WTC11 (cell line): ENCODE measurements at places on chromosomes 13 and 19. TPM values are rescaled to one million over a fixed set of nuclear protein-coding genes. Genes with fewer than 3 reads are reported as not detected.

Gene DACH1
- total RNA-seq, result 0.31 to 0.39 TPM (median 0.37 TPM) in 3 replicates

Gene WDR88
- total RNA-seq, result 0.28 TPM in 1 of 3 replicates, not detected in the others

Gene PCDH17
- 0.85 to 1.1 TPM (median 0.89 TPM) in 3 replicates for total RNA-seq

DNA sequence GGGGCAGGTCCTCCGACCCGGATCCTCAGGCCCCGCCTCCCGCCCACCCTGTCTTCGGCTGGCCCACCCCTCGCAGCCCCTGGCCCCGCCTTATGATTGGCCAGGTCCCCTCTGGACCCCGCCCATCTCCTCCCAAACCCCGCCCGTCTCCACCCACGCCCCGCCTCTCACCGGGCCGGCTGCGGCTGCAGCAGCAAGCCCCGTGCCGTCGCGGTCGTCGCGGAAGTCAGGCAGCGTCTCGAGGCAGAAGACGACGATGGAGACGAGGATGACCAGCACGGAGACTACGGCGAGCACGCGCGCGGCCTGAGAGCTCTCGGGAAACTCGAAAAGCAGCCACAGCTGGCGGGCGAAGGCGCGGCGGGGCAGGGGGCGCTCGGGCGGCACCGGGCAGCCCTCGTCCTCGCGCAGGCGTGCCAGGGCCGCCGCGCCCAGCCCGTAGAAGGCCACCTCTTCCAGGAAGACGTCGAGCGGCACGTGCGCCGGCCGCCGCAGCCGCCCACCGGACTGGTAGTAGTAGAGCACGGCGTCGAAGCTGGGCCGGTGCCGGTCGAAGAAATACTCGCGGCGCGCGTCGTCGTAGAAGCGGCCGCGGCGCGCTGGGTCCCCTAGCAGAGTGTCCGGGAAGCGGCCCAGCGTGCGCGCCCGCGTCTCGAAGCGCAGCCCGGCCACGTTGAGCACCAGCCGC, 495 bp downstream of the KCNA7 start:
- H3K27me3 ChIP-seq, result peaks cover 89% of the 10 kb centered on the region
- no peaks in the 10 kb centered on the region; the same call in 1 of the 2 replicates for H3K36me3 ChIP-seq
- H3K4me3 ChIP-seq, result peak overlapping the region; percentile 71
- H3K4me1 ChIP-seq, result peaks cover 12% of the 10 kb centered on the region
- peak; percentile 94 for DNase-seq

DNA sequence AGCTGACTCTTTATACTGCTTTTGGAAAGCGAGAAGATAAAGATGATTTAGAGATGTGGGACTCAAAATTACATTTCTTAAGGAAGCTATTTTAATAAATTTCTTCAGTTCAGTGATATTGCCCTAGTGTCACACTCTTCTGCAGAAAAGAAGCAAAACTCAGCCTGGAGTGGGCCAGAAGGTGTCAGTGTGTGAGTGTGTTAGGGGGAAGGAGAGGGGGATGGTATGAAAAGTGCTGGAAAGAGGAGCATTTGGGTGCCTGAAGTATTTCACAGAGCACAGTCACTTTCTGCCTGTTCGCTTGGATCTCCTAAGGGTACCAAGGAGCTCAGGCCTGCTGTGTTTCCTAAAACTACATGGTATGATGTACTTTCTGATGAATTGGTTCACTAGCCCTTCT, 84.5 kb upstream of the FRY start:
- H3K27ac ChIP-seq, result 0 out of 2 replicates have a peak overlapping the region, but pooled peaks have one; percentile 14
- H3K4me3 ChIP-seq, result no peak overlapping the region
- no peaks in the 10 kb centered on the region for H3K27me3 ChIP-seq

- H3K27ac ChIP-seq, result no peak overlapping the region
- DNase-seq, result no peak
- H3K4me3 ChIP-seq, result no peak overlapping the region
Measured at GRCh38 chr13:29520671-29521070, 74.8 kb downstream of the SLC7A1 start.

DNA sequence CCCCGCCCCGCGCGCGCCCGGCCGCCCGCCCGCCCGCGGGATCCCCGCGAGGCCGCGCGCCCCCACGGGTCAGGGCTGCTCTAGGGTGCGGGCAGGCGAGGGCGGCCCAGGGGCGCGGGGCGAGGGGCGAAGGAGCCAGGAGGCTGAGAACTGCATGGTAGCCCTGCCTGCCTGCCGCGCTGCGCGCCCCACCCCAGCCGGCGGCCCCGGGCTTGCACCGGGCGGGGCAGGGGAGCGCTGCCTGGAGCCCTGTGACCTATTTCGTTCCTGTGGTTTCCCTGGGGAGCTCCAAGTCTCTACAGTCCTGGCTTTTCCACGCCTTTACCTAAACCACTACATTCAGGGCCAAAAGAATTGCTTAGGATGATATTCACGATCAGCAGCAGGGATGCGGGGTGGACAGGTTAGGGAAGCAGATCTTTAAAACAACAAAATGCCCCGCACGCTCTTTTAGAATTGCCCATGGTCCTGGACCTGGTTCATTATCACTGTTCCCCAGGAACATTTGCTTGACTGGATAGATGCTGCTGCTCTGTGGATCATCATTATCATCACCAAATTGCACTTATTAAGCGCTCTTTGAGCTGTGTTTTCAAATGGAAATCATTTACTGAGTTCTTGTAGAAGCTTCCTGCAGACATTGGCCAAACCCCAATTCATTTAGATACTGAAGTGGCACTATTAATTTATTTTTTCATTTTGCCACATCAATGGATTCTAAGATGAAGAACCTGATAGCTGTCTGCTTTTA, 421 bp upstream of the GPR12 start:
- H3K27ac ChIP-seq, result no peak overlapping the region
- no peaks in the 10 kb centered on the region for H3K36me3 ChIP-seq
- peak overlapping the region; percentile 63 for H3K4me3 ChIP-seq

DNA sequence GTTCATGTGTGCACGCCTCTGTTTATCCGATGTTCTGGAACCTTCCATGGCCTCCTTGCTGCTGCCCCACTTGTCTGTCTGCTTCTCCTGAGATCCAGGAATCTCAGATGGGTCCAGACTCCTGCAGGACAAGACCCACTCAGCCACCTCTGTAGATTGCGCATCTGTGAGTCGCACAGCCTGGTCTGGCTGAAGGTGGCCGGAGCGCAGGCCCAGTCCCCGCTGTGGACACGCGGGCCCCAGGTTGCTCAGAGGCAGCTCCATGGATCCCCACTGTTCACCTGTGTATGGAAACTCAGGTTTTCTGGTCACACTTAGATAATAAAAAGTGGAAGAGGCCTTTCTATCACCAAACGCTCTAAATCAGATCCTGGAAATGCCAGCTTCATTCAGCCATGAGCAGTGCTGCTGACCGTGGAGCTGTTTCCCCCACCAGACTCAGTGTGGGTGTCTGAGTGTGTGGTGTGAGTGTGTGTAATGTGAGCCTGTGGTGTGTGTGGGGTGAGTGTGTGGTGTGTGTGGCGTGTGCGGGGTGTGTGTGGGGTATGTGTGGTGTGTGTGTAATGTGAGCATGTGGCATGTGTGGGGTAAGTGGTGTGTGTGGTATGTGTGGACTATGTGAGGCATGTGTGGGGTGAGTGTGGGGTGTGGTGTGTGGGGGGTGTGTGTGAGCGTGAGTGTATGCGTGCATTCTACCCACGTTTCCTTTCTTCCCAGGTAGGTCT, 59.5 kb downstream of the MCF2L start:
- no peak overlapping the region for H3K27ac ChIP-seq
- no peaks in the 10 kb centered on the region for H3K27me3 ChIP-seq
- H3K36me3 ChIP-seq, result peaks cover 4% of the 10 kb centered on the region
- DNase-seq, result no peak
- H3K4me3 ChIP-seq, result no peak overlapping the region
- H3K4me1 ChIP-seq, result peaks cover 5% of the 10 kb centered on the region

DNA sequence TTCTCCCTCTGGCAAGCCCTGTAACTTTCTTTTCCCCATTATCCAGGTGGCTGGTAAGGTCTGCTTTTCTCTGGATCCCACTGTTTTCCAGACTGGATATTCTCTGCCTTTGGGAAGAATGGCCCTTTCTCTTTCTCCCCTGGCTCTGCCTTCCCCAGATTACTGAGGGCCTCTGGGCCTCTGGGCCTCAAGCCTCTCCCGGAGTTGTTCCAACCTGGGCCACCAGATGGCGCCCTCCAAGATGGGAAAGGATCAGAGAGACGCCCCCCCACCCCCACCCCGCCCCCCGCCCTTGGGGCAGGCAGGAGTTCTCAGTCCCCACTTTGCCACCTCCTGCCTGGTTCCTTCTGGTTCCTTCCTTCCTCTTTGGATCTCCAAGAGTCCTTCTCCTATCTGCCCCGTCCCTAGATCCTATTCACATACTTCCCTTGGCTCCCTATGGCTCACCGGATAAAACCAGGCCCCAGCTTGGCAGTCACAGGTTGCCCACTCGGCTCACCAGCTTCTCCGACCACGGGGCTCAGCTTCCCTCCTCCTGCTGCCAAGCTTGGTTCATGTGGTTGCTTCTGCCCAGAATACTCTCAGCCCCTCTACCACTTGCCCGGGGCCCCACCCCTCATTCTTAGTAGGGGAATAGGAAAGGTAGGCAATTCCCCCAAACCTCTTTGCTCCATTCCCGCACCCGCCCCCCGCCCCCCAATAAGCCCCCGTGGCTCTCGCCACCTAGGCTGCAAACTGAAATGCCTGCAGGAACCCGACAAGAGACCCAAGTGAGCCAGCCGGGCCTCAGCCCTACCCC, 13.1 kb downstream of the EPS8L1 start:
- peak overlapping the region; percentile 88 for H3K4me3 ChIP-seq
- peak overlapping the region; percentile 76 for H3K27ac ChIP-seq
- peak; percentile 97 for DNase-seq
- peaks cover 38% of the 10 kb centered on the region for H3K27me3 ChIP-seq
- peaks cover 15% of the 10 kb centered on the region for H3K36me3 ChIP-seq

DNA sequence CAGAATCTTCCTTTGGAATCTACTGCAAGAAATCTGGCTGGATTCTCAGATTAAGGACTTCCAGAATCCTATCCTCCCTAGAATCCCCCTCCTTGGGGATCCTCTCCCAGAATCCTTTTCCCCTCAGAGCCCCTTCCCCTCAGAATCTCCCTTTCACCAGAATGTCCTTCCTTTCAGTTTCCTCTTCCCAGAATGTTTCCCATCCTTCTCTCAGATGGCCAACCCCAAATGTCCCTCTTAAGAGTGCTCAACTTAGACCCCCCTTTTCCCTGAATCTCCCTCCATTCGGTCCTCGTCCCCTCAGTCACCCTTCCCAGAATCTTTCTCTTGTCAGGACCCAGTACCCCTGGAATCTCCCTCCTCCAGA, 584 bp upstream of the RPS16 start:
- H3K4me3 ChIP-seq, result peak overlapping the region; percentile 99
- no peak for DNase-seq
- H3K36me3 ChIP-seq, result peaks cover 34% of the 10 kb centered on the region
- H3K27ac ChIP-seq, result peak overlapping the region; percentile 98

- H3K27ac ChIP-seq, result no peak overlapping the region
- H3K36me3 ChIP-seq, result peaks cover 29% of the 10 kb centered on the region
- peaks cover 5% of the 10 kb centered on the region for H3K4me1 ChIP-seq
- no peak overlapping the region for H3K4me3 ChIP-seq
Measured at GRCh38 chr13:108830916-108831315, 201.5 kb downstream of the MYO16 start.

DNA sequence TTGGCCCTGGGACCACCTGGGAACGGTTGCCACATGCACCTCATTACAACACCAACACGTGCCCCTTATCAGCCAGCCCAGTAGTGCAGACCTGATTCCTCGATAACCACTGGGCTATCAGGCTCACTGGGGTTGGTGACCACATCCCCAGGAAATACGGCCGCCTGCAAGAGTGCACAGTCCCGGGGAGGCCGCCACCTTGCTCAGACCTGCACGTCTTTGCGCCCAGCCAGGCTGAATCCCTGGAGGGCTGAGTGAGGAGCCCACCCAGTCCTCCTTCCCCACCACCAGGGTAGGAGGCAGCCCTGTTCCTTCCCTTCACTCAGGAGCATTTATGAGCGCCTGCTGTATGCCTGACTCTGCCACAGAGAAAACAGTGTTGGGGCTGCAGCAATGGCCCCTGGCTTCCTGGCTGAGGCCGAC, 67.8 kb downstream of the CEBPG start:
- DNase-seq, result no peak
- no peak overlapping the region for H3K27ac ChIP-seq
- no peak overlapping the region for H3K4me3 ChIP-seq
- no peaks in the 10 kb centered on the region for H3K27me3 ChIP-seq
- no peaks in the 10 kb centered on the region for H3K36me3 ChIP-seq
- no peaks in the 10 kb centered on the region for H3K4me1 ChIP-seq

DNA sequence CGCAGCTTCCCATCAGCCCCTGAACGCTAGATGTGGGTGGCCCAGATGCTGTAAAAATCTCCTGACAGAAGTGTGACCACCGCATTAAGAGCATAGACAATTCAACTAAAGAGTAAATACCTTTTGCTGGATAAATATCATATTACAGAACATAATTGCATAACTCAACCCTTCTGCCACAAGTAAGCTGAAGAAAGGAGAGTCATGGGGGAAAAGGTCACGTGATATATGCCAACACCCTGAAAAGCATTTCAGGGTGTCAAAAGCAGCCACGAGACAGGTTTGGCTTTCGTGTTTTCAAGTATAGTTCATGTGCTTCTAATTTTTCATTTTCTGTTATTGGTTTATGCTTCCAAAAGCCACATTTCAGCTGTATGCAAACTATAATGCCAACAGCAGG, 71.3 kb downstream of the LHFPL6 start:
- H3K36me3 ChIP-seq, result no peaks in the 10 kb centered on the region
- DNase-seq, result no peak
- H3K27me3 ChIP-seq, result no peaks in the 10 kb centered on the region
- H3K27ac ChIP-seq, result no peak overlapping the region

GRCh38 chr13:99282264-99283231, 24.4 kb upstream of the GPR18 start:
- H3K4me1 ChIP-seq, result peaks cover 15% of the 10 kb centered on the region
- H3K36me3 ChIP-seq, result no peaks in the 10 kb centered on the region
- no peak overlapping the region for H3K27ac ChIP-seq
- H3K4me3 ChIP-seq, result no peak overlapping the region
- H3K27me3 ChIP-seq, result no peaks in the 10 kb centered on the region

DNA sequence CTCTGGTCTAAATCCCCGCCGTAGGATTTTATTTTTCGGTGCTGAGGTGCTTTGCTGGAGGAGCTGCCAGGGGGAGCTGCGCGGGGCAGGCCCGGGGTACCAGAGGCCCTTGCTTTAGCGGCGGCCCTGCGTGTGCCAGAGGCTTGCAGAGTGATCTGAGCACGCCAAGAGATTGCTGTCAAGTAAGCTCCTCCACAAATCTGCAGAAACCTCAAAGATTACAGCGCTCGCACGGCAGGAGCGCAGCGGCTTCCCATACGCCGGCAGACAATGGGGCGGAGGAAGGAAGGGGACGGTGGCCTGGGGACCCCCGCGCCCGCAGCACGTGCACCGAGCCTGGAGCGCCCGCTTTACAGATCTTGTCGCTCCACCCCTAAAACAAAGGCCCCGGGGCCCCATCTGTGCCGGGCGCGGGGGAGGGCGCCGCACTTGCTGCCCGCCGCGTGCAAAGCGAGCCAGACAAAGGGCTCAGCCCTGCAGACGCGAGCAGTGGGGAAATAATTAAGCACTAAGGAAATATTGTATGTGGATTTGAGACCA, 9.1 kb upstream of the C19orf12 start:
- peaks cover 15% of the 10 kb centered on the region for H3K4me1 ChIP-seq
- no peak overlapping the region for H3K27ac ChIP-seq
- no peaks in the 10 kb centered on the region for H3K36me3 ChIP-seq
- H3K27me3 ChIP-seq, result peaks cover 24% of the 10 kb centered on the region

DNA sequence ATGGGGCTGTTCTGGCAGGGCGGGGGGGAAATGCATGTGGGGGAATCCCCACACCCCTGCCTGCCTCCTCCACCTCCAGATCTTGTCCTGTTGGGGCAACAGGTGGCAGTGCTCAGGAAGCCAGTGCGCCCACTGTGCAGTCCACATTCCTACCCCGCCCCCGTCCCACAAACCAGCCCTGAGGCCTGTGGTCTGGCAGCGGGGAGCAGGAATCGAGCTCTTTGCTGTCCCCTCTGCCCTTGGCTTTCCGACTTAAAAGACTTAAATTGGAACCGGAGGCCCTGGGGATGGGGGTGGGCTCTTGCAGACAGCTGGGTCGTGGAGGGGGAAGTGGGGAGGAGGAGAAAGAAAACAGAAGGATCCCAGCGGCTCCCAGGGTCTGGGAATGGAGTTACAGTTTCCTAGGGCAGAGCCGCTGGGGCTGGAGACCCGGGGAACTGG, 4.3 kb downstream of the NANOS3 start:
- H3K4me3 ChIP-seq, result peak overlapping the region; percentile 12
- peak overlapping the region; percentile 82 for H3K27ac ChIP-seq
- peak; percentile 73 for DNase-seq
